ENCODE measurements at places on chromosomes 3 and 15. TPM values are rescaled to one million over a fixed set of nuclear protein-coding genes. Genes with fewer than 3 reads are reported as not detected.
A peak's percentile ranks its signal among the peaks of the same experiment; 100 is the strongest.

Gene TERC
- total RNA-seq: 7.1 TPM

Gene ZPLD1
- total RNA-seq: 0.18 TPM

Gene SLC7A14
- not detected for total RNA-seq

- no peak for DNase-seq
These were observed 290.5 kb downstream of the PLCL2 start for GRCh38 chr3:17175187-17175807.

DNA sequence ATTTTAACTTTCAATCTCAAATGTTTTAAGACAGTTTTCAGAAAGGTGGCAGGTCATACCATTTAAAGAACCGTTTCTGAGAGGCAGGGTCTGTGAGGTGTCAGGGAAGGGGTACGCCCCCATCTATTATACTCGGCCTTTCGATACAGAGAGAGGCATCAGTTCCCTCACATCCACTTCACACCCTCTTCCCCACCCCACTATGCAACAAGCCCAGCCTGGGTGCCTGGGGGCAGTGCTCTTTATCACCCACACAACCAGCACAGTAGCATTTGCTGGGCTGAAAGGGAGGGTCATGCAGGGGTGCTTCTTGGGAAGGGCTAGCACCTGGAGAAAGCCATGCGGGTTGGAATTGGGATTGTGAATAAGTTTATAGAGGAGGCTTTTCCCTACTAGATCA lies 56.0 kb upstream of the KCNMB2 start:
- DNase-seq: no peak

GRCh38 chr3:49132437-49133225 lies at the start of gene LAMB2:
Gene LAMB2 (minus strand): TSS chr3:49133050. CDS start chr3:49132867, 183 bp downstream.
- peak; percentile 87 for DNase-seq

- peak; percentile 76 for DNase-seq
These were observed 372.3 kb upstream of the TGFBR2 start for GRCh38 chr3:30233913-30234646.

DNA sequence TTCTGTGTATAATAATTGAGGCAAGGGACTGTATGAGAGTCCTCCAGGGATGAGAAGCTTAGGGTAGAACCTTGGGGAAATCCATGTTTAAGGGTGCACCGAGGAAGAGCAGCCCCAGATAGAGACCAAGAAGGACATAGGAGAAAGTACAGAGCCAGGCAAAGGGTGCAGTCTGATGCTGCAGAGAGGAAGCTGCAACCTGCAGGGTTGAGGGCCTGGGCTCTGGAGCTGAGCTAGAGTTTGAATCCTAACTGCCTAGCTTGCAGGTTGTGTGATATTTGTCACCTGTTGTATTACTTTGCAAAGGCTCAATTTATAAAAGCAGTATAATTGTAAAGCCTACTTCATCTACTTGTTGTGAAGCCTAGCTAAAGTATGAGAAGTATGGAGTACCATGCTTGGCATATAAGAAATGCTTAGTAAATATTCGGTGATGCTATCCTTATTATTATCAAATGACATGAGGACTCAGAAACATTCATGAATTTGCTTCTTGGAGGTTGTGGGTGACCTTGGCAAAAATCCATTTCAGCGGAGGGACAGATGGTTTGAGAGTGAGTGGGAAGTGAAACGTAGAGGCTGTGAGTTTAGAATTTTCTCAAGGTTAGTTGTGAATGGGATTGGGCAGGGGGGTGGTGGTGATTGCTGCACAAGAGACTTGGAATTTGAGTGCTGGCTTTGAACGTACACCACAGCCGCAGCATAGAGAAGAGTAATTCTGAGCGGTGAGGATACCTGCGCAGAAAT lies 43.8 kb downstream of the PLCL2 start:
- no peak for DNase-seq

DNA sequence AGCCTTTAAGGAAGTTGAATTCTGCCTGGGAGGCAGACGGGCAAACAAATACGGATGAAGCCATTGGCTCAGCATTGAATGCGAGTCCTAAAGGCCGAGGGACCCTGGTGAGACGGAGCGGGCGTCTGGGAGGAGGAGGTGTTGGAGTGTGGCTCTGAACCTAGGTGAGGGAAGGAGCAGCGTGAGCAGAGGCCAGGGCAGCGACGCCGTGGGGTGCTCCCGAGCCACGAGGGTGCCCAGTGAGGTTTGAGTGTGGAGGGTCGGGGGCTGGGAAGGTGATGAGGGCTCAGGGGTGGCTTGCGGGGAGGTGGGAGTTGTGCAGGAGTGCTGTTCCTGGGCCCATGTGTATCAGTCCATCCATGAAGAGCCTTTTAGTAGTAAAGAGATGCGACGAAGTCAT lies 17.0 kb downstream of the CORO2B start:
- DNase-seq: no peak

GRCh38 chr3:196009456-196009855 lies 72.4 kb downstream of the TFRC start:
- no peak for DNase-seq

DNA sequence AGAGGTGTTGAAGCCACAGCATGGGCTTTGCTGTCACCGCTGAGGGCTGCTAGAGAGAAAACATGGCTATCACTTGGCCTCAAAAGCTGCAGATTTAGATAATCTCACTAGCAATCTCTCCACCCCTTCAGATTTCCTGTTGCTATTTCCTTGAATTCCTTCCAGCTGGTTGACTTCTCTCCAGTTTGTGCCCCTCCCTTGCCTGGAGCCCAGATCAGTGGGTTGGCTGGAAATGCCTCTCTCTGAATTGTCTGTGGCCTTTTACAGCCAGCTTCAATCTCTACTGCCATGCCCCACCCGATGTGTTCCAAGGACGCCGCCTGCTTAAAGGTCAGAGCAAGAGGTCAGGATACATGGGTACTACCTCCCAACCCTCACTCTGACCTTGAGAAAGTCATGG lies 294.1 kb downstream of the NTRK3 start:
- DNase-seq: no peak

DNA sequence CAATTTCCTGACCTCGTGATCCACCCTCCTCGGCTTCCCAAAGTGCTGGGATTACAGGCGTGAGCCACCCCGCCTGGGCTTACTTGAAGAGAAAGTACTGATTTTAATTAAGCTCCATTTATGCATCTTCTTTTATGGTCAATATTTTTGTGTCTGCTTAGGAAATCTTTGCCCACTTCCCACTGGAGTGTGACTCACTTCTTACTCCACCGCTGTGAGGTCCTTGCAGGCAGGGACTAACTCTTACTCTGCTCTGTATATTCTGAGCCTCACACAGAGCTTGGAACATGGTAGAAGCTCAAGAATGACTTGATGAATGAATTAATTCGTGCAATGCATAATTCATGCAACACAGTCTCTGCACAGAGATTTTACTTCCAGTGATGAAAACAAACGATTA lies 2.9 kb upstream of the TM4SF19 start:
- DNase-seq: peak; percentile 61

- DNase-seq: peak; percentile 19
These were observed 11.6 kb downstream of the NIPA2 start for GRCh38 chr15:22850055-22850454.

GRCh38 chr15:81163961-81164800 lies 30.1 kb downstream of the CFAP161 start:
- DNase-seq: peak; percentile 69

All from cardiac muscle cell (in vitro differentiated cells and primary cell).